ENCODE measurements at places on chromosomes 11 and 22.
A peak's percentile ranks its signal among the peaks of the same experiment; 100 is the strongest.

DNA sequence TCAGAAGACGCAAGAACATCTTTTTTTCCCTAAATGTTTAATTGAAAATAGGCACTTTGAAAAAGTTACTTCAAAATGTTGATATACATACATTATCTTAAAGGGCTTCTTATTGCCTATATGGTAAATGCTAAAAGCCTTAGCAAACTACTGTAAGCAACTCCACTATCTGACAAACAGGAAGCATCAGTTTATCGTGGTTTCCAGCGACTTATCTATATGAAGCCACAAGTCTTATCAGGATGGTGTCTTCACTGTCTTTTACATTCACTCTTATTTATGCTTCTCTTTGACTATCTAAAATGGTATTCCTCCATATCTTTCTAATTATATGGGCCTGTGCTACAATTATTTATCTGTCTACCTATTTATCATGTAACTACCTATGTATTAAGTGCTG, 2091.9 kb downstream of the LRRC4C start:
- no peak for DNase-seq

GRCh38 chr11:124987096-124987495, 33.1 kb downstream of the CCDC15 start:
- no peak for DNase-seq

- DNase-seq: no peak
Measured at GRCh38 chr11:86874304-86875056, 74.1 kb downstream of the PRSS23 start.

DNA sequence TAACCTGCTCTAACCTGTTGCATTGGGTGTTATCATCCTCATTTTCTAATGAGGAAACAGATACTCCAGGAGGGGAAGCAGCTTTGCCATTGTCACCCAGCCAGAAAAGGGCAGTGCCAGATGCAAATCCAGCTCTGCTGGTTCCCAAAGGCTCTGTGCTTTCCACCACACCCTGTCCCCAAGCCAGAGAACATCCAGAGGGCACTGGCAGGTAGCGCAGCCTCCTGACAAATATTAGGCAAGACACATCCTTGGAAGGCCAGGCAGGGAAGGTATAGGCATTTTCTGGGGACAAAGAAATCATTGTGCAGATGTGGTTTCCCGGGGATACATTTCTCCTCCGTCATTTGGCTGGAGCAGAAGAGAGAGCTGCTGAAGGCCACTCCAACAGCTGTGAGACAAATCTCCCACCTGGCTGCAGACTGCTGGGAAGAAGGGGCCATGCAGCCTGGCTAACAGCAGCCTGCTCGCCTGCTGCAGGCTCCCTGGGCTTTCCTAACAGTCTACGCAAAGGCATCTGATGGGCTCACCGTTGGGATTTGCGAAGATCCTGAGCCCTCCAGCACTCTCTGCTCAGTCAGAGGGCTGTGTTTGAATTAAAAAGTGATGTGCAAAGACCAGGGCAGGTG, 93.9 kb upstream of the PITPNB start:
- DNase-seq: no peak

DNA sequence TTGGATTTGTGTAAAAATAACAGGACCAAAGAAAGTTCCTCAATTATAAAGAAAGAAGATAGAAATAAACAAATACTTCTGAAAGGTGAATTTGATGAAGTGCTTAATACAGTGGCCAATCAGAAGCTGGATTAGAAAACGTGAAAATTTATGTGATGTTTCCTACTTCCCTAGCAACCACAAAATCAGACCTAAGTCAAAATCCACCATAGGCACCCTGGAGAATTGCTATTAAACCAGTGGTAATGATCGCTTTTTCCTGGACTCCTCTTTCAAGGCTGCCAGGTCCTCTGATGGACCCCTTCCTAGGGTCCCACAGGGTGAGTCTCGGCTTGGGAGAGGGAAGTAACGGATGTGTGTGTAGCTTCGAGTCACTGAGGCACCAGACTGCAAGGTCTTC, 9.6 kb downstream of the WT1 start:
- no peak for DNase-seq

DNA sequence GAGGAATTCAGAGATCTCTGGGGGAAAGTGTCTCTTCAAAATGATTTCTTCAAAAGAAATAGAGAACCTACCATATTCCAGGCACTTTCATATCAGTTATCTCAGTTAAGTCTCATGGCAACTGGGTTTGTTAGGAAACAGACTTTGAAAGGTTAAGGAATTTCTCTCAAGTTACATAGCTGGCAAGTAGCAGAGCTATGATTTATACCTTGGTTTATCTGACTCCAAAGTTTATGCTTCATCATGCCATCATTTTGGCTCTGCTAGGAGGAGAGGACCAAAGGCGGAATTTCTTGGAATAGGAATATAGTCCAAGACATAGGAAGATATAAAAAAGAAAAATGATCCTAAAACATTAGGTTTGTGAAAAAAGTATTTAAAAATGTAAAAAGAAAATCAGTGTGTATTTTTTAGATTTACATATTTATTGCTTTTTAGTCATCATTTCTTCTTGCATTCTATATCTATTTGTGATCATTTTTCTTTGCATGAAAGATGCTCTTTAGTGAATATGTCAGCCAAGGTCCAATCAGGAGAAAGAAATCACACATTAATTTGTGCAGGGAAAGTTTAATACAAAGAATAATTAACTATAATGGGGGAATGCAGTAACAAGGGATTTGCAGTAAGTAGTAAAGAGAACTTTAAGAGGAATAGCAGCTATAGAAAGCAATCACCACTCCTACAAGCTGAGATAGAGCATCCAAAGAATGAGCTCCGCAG, 199.1 kb upstream of the ZBED5 start:
- DNase-seq: no peak

DNA sequence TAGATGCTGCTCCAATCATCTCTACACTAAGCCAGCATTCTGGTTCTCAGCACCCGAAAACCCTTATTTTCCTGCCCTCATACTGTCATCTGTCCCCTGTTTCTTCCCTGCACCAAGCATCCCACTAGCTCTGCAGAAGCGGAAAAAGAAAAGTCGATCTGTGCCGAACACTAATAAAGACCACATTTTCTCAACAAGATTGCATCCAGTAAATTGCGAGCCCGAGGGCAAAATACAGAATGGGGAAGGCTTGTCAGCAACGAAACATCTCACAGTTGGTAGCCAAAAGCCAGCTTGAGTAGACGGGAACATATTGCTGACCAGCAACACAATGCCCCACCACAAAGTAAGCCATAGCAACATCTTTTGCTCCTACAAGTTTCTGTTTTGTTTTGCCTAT, 227.4 kb downstream of the CADM1 start:
- DNase-seq: no peak

- no peak for DNase-seq
Measured at GRCh38 chr11:22044126-22044525, 148.8 kb upstream of the ANO5 start.

- no peak for DNase-seq
Measured at GRCh38 chr11:15136166-15136565, 21.4 kb downstream of the INSC start.

DNA sequence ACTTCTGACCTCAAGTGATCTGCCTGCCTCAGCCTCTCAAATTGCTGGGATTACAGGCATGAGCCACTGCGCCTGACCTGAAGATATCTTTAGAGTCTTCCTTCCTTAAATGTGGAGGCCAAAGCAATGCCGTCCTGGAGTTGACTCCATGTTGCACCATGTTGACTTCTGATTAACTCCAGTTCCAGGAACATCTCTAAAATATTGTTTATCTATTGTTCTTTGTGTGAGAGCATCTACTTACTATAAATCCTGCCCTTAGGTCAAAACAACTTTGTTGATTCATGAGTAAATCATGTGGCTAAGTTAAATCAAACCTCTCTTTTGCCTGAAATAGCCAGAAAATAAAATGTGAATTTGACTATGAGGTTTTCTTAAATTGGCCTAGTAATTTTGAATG, 56.6 kb upstream of the CAPRIN1 start:
- no peak for DNase-seq

DNA sequence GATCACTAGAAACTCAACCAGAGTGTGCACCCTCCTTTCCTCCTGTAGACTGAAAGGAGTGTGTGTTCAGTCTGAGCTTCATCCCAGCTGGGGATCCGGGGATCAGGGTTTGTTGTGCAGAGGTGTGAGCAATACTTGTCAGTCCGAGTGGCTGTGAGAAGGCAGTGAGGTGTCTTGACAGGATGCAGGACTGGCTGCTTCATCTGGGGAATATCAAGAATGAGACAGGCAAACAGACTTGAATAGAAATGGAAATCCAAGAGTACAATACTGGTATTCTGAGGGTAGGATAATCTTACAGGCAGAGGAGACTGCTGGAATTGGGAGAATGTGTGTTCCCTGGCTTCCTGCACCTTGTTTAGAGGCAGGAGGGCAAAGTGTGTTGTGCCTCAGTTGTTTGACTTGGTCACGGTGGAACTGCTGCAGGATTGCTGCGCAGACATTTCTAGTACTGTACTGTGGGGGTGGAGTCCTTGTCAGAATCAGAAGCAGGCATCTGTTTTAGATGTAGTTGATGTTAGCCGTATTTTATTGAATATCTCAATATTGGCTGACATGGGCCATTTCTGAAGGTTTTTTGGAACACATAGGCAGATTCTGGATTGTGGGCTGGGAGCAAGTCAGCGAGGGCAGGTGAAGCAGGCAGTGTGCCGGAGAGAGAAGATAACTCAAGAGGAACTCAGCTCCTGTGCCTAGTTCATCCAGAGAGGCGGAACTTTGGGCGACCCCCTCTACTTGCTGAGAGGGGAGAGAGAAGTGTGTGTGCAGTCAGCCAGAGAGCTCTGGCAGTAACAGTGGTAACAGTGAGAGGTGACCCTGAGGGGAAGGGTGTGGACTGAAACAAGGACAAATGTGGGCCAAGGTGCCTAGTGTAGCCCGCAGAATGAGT, 27.1 kb upstream of the GRK2 start:
- no peak for DNase-seq

DNA sequence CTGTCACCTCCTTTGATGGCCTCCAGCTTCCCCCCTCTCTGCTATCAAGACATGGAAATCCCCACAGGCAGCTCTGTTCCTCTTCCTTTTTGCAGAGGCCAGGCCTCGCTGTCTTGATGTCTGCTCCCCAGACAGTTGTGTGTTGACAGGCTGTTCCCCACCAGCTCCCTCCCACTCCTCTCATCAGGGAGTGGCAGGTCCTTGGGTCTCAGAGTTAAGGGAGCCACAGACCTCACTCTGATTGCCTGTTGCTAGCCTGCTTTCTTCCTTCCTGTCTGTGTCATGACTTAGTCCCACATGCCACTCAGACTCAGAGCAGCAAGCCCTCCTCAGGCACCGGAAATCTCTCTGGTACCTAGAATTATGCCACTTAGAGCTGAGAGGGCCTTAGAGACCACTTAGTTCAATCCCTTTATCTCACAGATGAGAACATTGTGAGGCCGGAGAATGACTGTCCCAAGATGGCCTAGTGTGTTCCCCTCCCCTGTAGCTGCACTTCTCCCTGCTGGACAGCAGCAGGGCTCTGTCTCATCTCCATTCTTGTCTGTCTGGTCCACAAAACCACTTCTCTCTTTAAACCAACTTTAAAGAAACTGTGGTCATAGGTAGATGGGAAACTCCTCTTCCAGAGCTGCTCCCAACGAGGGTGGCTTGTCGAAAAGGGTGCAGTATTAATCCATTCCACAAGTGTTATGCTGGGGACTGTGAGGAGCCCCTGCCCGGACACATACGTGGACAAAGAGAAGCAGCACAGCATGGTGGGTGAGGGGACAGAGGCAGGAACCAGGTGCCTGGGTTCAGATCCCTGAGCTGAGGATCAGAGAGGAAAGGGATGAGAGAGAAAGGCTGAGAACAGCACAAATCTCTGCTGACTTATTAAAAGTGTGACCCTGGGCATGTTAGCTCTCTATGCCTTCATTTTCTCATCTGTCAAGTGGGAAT, 4.2 kb downstream of the AMPD3 start:
- peak; percentile 30 for DNase-seq

- no peak for DNase-seq
Measured at GRCh38 chr11:81241672-81242275, 1491.9 kb downstream of the FAM181B start.

- DNase-seq: no peak
Measured at GRCh38 chr11:129791515-129791914, 24.1 kb upstream of the TMEM45B start.

DNA sequence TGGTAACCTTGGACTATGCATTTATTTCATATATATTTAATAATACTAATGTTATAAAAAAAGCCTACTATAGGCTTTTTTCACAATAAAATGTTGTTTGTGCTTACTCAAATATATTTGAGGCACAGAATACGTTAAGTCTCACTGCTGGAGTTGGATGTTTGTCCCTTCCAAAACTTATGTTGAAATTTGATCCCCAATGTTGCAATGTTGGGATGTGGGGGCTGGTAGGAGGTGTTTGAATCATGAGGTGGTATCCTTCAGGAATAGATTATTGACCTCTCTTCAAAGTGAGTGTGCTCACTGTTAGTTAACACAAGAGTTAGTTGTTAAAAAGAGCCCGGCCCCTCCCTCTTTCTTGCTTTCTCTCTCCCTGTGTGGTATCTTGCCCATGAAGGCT, 1295.9 kb downstream of the JRKL start:
- DNase-seq: no peak

- DNase-seq: no peak
Measured at GRCh38 chr22:36768616-36769015, 7.3 kb downstream of the IFT27 start.

DNA sequence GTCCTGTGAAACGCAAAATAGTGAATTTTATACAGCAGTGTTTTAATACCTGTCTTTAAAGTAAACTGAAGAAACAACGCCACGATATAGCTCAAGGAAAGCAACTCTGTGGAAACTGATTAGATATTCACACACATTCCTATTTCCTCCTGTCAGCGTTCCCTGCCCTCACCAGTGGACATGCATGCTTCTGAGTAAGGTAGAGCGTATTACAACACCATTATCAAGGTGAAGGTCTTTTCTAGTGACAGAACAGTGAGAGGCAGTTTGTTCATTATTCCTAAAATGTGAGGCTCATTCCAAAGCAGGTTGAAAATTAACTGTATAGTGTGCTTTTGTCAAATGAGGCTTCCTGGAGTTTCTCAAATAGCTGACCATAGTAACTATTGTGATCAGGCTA, 153.1 kb downstream of the DDX10 start:
- no peak for DNase-seq

- DNase-seq: peak; percentile 77
Measured at GRCh38 chr22:33811686-33812085, 108.6 kb downstream of the LARGE1 start.

DNA sequence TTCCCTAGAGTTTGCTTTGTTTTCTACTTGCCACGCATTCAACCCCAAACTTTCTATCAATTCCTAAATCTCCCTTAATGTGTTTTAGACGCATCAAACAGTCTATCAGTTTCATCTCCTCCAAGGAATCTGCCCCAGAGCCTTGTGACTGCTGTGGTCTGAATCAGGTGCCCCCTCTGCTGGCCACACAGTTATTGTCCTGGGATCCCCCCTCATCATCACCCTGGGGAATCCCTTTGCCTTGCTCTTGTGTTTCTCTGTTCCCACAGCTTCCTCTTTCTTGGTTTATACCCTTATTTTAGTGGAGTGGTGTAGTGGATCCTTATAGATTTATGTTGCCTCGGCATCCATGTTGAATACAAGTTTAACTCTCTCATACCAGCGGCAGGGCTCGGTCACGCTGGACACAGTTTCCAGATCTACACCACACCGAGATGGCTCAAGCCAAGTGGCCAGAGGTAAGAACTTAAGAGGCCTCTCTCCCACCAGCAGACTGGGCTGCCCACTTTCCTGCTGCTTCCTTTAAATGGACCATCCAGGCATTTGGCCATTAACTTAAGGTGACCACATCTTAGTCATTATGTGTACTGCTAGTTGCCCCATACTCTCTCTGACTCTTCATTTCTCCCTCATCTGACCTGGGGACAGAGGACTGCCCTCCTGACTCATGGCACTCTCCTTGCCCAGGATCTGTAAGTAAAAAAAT, 8.2 kb downstream of the UPB1 start:
- DNase-seq: no peak
